ENCODE measurements at places on chromosomes 12 and 14. TPM values are rescaled to one million over a fixed set of nuclear protein-coding genes. Genes with fewer than 3 reads are reported as not detected.
A peak's percentile ranks its signal among the peaks of the same experiment; 100 is the strongest.

- peak; percentile 45 for DNase-seq
These were observed 1.6 kb downstream of the STXBP6 start for GRCh38 chr14:25048170-25049016.

DNA sequence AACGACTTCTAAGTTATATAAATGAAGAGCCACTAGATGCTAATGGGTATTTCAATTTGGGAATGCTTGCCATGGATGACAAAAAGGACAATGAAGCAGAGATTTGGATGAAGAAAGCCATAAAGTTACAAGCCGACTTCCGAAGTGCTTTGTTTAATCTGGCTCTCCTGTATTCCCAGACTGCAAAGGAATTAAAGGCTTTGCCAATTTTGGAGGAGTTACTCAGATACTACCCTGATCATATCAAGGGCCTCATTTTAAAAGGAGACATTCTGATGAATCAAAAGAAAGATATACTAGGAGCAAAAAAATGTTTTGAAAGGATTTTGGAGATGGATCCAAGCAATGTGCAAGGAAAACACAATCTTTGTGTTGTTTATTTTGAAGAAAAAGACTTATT, 52.8 kb downstream of the TMTC3 start:
- DNase-seq: no peak

DNA sequence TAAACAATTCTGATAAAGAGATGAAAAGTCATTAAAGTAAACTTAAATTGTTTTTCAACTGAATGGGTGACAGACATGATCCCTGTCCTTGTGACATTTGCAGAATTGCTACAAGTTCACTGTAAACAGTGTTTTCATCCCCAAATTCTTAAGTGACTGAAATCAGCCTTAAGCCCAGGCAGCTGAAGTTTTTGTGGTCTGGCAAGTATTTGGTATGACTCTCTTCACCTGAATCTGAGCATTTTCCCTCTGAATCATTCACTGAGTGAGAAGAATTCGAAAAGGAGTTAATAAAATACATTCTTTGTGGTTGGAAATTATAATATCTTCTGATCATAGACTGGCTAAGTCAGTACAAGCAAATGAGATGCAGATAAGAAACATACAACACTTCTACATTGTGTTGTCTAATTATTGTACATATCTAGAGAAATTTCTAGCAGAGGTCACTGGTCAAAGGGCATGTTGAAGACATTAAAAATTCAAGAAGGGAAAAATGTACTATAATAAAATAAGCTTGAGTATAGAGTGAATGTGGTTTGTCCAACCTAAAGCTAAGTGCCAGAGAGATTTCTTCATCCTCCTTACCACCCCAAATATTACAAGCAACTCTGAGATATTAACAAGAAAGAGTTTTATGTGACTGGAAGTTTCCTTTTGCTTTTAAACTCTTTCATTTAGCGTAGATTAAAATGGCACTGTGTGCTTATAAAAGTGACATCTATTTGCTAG, 177.8 kb upstream of the DIO2 start:
- DNase-seq: no peak

GRCh38 chr12:6759741-6760140, 6.4 kb upstream of the PTMS start:
- no peak for DNase-seq

GRCh38 chr14:35285168-35286002, 6.8 kb upstream of the PSMA6 start:
- no peak for DNase-seq

DNA sequence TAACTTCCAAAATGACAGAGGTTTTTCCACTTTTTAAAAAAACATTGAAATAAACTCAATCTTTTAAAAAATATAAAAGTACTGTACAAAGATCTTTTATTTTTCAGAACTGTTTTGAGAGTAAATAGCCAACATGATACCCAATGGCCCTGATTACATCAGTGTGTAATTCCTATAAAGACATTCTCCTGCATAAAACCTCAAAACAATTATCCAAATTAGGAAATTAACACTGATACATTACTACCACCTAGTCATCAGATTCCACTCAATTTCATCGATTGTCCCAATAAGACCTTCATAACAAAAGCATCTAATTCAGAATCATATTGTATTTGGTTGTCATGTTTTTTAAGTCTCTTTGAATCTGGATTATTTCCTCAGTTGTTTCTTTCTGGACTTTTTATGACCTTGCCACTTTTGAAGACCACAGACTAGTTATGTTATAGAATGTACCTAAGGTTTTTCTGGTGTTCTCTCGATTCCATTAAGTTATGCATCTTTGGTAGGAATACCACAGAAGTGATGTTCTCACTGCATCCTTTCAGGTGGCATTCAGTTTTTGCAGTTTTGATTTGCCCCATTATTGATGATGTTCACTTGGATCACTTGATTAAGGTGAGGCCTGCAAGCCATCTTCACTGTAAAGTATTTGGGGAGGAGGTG, 4.0 kb upstream of the YEATS4 start:
- no peak for DNase-seq

DNA sequence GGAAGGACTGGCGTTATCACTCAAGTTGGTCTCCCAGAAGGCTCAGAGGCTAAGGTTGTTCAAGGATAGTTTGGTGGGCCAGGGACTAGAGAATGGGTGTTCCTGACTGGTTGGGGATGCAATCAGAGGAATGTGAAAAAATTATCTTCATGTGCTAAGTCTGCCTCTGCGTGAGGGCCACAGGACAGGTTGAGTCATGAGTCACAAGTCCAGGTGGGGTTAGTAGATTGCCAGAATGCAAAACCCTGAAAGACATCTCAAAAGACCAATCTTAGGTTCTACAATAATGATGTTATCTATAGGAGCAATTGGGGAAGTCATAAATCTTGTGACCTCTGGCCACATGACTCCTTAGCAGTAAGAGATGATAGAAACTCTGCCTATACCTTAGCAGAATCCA, 220.1 kb upstream of the EEA1 start:
- DNase-seq: no peak

- DNase-seq: no peak
These were observed 45.8 kb upstream of the TMED10 start for GRCh38 chr14:75222208-75222701.

GRCh38 chr14:104284636-104285507, 146.5 kb downstream of the KIF26A start:
- no peak for DNase-seq

LIN7A gene
- polyA plus RNA-seq: 18.6 TPM

RNASE9 gene
- not detected for polyA plus RNA-seq

ACSM4 gene
- 0.05 TPM for polyA plus RNA-seq

All from right lung (tissue), 10 donors.